ACHN (cell line): ENCODE measurements at places on chromosomes 1 and 21.
A peak's percentile ranks its signal among the peaks of the same experiment; 100 is the strongest.

DNA sequence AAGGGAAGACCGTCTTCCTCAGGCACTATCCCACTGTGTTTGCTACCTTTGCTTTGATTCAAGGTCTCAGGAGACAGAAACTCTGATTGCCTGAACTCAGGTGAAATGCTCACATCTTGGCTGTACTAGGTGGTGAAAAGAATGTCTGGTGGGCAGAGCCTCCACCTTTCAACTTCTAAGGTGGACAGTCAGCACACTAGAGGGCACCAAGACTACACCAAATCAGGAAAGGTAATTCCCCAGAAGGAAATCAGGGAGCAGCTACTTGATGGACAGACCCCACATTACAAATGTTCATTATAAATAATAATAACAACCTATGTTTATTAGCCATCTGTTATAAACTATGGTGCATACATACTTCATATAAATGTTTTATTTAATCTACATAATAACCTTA lies 220.9 kb downstream of the ATG4C start:
- DNase-seq: peak; percentile 19

- DNase-seq: no peak
Observed at GRCh38 chr1:156075162-156075561, 7.1 kb downstream of the MEX3A start.

DNA sequence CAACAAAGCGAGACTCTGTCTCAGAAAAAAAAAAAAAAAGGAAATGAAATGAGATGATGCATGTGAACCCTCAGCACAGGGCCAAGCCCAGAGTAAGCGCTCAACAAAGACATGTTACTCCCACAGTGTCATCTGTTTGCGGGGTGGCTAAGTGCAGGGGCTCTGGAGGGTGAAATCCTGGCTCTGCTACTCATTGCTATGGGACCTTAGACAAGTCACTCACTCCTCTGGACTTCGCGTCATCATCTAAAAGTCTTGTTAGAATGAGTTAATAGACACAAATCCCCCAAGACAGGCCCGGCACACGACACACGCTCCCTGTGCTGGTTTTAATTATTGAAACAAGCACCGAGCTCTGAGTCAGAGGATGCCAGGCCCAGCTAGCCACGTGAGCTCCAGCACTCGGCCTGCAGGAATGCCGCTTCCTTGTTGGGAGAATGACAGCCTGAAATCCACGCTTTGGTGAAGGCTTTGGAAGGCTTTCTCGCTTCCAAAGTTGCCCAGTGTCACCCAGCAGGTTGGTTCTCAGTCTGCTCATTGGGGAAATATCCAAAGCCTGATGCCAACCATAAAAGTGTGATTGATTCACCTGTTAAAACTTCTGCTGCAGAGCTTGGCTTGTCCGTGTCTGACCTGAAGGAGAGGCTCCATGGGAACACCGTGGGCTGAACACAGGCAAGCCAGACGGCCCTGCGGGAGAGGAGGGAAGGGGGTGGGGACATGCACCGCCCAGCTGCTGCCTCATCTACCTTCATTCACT lies 36.7 kb upstream of the TARDBP start:
- peak; percentile 48 for DNase-seq

DNA sequence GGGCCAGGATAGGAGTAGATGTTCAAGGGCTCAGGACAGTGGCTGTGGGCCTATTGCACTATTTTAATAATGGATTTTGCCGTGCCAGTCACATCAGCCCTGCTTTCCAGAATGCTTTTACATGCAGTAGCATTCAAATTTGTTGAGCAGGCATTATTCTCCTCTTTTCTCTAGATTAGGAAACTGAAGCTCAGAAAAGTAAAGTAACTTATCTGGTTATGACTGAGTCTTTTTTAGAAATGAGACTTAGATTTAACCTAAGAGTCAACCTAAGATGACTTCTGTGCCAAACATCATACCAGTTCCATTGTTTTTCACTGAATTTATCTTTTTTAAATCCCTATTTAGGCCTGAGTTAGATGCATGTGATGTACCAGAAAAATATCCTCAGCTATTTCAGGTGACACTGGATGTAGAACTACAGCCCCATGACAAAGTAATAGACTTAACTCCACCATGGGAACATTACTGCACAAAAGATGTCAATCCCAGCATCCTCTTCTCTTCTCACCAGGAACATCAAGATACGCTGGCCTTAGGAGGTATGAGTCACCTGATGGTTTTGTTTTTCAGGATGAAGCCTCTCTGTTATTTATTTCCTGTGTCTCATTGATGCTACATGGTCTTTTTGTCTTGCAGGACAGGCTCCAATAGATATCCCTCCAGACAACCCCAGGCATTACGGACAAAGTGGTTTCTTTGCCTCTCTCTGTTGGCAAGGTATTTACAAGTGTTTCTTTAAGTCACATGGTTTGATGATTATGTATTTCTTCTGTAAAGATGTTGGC lies 31.4 kb upstream of the LEPR start:
- no peak for DNase-seq

- no peak for DNase-seq
Observed at GRCh38 chr1:235942979-235943575, 76.4 kb upstream of the LYST start.

DNA sequence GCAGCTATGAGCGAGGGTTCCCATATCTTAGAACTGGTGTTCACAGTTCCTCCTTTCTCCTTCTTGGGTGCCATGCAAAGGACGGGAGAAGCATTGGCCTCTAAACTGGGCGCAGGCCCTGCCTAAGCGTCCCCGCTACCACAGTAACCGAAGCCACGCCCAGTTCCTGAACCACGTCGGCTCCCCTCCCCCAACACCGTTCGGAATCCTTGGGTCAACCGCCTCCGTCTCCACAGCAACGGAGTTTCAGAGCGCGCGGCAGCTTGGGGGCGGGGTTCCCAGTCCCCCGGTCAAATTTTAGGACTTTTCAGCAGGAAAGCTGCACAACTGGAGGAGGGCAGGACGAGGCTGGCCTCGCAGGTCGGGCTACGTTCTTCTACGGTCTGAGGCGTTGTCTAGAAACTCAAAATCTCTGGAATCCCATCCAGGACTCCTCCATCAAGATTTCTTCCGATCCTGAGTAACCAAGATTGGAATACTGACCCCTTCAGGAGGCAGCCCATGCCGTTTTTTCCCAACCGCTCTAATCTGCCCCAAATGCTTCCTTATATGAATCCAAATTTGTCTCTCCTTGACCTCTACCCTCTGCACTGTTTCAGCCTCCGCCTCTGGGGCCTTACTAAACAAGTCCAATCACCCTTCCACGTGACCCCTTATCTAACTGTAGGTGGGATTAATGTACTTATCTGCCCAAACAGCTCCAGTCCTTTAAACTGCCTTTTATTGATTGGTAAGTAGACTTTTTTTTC lies at the start of gene SPAG17:
Gene SPAG17 (minus strand): TSS at position 145 of the 749 bp plus-strand sequence. CDS start 71 bp downstream, at position 74.
- peak; percentile 92 for DNase-seq

DNA sequence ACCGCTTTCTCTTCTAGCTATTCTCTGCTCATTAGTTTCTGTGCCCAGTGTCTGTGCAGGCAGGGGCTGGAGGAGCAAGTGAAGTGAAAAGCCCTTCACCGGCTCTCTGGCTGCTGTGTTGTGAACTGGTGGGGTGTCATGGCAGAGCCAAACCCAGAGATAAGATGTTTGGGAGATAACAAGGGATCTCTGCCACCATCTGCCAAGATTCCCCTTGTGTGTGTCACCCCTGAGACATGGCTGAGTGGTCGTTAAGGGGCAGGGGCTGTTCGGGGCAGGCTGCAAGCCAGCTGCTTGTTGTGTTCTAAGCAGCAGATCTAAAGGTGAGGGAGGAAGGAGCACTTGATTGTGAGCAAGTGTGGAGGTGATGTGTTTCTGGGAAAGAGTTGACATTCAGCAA lies 24.5 kb downstream of the CNIH3 start:
- no peak for DNase-seq

DNA sequence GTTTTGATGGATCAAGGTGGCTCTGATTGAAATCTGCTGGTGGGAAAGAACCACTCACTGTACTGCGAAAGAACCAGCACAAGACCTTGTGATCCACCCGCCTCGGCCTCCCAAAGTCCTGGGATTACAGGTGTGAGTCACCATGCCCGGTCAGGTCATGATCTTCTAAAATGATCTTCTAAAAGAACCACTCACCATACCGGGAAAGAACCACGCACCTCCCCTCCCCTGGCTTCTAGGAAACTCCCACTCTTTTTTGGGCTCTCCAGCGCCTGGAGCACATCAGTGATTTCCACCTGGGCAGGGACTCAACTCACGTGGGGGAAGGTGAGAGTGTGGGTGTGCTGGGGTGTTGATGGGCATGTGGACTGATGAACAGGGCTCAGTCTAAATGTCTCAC lies 7.9 kb upstream of the RAB7B start:
- DNase-seq: no peak

- DNase-seq: no peak
Observed at GRCh38 chr1:59079434-59080140, 217.3 kb upstream of the FGGY start.

- no peak for DNase-seq
Observed at GRCh38 chr21:14545906-14546480, at the start of gene SAMSN1. SAMSN1 (minus strand) TSS chr21:14546315; CDS start chr21:14546261, 54 bp downstream.

GRCh38 chr1:29689372-29690030 lies 453.2 kb downstream of the PTPRU start:
- DNase-seq: no peak

DNA sequence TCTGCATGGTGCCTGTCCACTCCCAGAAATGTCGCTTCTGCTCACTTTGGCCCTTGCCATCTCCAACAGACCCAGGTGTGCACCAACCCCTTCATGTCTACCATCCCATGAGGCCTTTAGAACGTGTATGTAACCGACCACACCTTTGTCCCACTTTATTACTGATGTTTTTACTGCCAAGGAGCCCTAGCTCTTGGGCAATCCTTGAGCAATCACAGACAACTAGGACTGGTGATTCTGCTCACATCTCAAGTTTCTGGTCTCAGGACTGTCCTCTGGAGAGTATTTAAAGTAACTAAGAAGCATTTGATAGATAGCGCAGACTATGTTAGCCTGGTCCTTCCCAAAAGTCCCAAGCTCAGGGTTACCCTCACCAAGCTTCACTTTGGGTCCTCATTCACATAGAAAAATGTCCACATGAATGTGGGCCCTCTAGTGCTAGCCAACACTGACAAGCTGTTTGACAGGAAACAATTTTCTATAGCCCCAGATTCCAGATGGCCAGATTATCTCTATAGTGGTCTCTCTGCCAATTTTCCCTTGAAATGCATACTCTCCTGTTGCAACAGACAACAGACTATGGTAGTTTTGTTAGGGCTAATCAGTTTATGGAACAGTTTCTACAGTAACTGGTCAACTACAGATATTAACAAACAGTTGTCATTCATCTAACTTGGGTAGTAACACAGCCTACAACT lies 6.9 kb upstream of the TMEM81 start:
- DNase-seq: no peak

- DNase-seq: no peak
Observed at GRCh38 chr1:95659588-95659987, 425.6 kb downstream of the RWDD3 start.

GRCh38 chr1:21510113-21510493 lies 880 bp downstream of the ALPL start:
- no peak for DNase-seq

- DNase-seq: no peak
Observed at GRCh38 chr1:55631509-55631908, 416.3 kb upstream of the USP24 start.

GRCh38 chr1:1703796-1704195 lies 11.2 kb upstream of the SLC35E2B start:
- DNase-seq: no peak

GRCh38 chr21:42214081-42214750 lies 4.7 kb upstream of the ABCG1 start:
- no peak for DNase-seq

- peak; percentile 38 for DNase-seq
Observed at GRCh38 chr1:202623075-202623474, 87.2 kb downstream of the SYT2 start.

DNA sequence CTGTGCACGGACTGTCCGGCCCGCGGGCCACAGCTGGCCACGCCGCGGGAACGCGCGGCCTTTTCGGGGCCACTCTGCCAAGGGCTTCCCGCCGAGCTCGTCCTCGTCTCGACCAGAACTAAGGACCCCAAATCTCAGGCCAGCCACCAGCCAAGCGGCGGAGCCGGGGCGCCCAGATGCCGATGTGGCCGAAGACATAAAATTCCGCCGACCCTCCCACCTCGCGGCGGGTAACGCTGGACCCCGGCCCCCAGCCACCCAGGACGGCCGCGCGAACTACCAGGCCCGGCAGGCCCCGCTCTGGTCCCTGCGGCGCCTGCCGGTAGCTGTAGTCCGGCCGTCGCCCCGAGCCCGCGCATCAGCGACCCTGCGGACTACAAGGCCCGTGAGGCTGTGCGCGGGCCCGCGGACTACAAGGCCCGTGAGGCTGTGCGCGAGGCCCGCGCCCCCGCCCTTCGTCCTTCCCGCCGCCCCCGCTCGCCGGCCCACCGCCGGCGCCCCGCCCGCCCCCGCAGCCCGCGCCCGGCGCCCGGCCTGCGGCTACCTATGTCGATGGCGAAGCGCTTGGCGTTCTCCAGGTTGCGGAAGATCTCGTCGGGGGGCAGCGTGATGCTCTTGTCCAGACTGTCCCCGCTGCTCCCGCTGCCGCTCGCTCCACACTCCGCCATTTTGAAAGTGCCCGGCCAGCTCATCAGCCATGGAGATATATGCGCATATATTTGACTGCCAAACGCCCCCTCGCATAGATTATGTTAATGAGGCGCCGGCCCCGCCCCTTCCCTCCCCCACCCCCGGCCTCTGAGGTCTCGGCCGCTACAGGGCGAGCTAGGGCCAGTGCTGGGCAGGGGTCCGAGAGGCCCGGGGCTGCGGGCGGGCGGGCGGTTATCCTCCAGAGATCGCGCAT lies at the start of gene PANK4:
Gene PANK4 (minus strand): TSS at position 677 of the 904 bp plus-strand sequence. CDS start 9 bp downstream, at position 668.
- DNase-seq: peak; percentile 89
